Central memory CD8-positive, alpha-beta T cell (primary cell): ENCODE measurements at places on chromosomes 1 and 21.

DNA sequence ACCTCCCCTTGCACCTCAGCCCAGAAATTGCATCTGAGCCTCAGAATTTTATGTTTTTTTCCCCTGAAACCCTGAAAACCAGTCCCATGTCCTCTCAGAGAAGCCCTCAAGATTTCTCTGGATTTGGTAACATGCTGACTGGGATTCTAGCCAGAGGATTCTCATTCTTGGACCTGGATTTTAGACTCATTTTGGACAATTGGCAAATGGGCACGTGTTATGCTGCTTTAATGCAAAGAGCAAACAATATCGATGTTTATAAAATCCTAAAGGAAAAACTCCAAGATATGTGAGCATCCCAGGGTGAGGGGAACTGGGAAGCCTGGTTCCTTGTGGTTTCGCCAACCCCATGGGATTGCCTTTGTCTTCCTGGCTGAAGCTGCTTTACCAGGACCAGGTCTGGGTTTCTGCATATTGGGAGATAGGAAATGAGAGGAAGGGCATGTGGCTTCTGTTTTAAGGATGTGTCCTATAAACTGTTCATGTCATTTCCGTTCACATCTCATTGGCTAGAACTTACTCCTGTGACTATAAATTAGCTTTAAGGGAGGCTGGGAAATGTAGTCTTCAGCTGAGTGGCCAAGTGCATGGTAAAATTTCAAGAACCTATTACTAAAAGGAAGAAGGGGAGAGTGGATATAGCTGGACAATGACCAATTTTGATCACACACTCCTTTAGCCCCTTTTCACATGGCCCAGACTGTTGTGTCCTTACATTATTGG, 27.2 kb upstream of the BCL10 start:
- no peak for DNase-seq

GRCh38 chr1:6864166-6864565, 78.9 kb downstream of the CAMTA1 start:
- no peak for DNase-seq

DNA sequence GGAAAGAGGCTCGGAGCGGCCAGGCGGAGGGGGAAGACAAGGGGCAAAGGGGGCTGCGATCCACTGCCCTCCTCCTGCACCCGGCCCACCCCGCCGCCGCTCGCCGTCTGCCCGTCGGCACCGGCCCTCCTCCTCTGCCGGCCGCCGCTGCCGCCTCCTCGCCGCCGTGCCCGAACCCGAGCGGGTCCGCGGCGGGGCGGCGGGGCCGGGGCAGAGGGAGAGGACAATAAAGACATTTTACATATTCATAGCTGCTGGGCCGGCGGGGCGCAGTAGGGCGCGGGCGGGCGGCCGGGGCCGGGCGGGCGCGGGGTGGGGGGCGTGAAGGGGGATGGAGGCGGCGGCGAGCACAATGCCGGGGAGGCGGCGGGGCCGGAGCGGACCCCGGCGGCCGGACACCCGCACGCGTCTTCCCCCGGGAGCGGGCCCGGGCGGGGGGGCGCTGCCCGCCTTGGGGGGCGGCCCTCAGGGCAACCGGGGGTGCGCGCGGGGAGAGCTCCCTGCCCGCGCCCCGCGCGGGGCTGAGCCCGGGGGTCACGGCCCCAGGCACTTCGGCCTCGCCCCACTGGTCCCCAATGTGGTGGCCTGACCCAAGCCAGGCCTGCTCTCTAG, 546 bp downstream of the POU2F1 start:
- DNase-seq, result no peak

GRCh38 chr1:239212811-239213220, 173.6 kb upstream of the CHRM3 start:
- DNase-seq, result no peak

GRCh38 chr1:28535180-28535579, 17.7 kb upstream of the TRNAU1AP start:
- DNase-seq, result no peak

- DNase-seq, result no peak
Observed at GRCh38 chr1:3114846-3115245, 45.8 kb downstream of the PRDM16 start.

- no peak for DNase-seq
Observed at GRCh38 chr1:234768569-234769283, 158.7 kb upstream of the IRF2BP2 start.

GRCh38 chr1:94425821-94426484, 7.8 kb downstream of the ABCD3 start:
- no peak for DNase-seq

- DNase-seq, result no peak
Observed at GRCh38 chr1:244209955-244210354, 158.9 kb downstream of the ZBTB18 start.

DNA sequence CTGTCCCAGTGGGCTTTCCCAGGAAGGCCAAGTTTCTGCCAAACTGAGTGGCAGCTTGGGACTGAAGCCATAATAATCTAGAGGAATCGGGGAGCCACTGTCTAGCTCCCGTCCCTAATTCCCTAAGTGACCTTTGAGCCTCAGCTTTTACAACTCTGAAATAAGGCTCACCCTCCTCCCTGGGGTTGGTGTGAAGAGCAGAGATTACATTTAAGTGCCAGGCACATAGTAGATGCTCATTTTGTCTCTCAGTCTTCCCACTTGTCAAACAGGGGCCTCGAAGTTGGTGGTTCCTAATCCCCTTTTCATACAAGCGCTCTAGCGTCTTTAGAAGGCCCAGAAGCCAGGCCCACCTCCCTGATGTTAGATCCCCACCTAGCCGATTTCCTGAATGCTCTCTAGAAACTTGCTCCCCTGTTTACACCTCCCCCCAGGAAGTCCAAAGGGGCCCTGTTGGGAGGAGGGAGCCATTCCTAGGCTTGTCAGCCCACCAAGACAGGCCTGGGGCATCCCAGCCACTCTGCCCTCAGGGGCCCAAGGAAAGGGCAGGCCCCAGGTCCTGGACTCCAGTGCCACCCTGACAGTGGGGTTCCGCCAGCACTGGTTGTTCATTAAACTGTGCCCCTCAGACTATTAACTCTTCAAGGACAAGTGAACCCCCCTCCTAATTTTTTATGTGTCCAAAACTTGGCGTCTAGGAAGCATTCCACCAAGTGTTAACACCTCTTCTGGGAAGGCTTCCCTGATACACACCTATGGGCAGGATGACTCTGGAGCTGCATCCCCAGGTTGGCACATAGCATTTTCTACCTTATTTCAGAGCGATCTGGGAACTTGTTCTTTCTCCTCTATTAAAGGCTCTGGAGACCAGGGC, 49.3 kb upstream of the ECE1 start:
- no peak for DNase-seq

- DNase-seq, result no peak
Observed at GRCh38 chr1:233364026-233364425, 36.5 kb downstream of the MAP3K21 start.

DNA sequence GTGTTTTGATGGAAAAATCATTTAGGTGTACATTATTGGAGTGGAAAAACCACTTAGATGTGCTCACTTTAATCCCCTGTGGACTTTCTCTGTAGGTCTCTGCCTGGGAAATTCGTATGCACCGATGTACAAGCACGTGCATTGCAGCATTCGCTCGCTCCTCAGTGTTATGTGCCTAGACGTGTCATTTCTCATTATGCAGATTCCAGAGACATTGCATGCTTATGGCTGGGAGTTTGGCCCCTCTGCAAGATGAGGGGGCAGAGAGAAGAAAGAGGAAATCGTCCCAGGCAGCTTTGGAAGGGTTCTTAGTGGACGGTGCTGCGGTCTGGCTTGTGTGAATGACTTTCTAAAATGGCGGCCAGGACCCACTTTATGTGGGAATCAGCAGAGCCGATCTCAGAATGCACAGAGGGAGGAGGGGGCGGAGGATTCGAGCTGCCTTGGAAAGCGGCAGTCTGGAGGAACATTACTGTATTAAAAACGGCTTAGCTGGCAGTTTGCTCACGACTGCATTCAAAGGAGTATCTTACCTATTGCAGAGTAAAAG, 2.3 kb downstream of the SPEN start:
- no peak for DNase-seq

DNA sequence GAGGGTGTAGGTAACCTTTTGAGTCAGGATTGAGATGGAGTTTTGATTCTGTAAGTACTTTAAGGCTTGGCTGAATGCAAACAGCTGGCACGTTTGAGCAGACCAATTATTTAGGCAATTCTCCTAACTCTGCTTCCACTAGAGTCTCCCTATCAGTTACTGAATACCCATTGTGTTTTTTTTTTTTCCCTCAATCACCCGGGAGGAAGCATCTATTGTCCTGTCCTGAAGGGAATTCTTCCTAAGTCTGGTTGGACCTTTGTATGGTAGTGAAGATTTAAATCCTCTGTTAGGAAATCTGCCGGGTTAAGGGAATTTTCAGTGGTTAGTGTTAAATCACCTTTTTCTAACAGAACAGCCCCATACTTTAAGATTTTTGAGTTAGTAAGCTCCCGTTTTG, 571.2 kb upstream of the USP24 start:
- DNase-seq, result no peak

DNA sequence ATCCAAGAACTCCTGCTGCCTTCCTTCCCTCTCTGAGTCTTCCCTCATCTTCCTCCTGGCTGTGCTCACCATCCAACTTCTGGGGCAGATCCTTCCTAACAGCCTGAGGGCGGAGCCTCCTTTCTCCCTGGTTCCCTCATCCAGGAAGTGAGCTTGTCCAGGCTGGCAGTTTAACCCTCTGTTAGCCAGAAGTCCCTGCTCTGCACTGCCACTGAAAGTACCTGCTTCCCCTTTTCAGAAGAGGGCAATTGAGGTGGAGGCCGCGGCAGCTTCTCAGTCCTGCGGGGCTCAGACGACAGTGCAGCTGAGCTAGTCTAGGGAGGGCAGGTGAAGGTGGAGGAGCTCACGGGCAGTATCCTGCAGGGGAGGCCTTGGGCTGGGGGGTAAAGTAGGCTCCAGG, 149.1 kb downstream of the FCRL5 start:
- no peak for DNase-seq

DNA sequence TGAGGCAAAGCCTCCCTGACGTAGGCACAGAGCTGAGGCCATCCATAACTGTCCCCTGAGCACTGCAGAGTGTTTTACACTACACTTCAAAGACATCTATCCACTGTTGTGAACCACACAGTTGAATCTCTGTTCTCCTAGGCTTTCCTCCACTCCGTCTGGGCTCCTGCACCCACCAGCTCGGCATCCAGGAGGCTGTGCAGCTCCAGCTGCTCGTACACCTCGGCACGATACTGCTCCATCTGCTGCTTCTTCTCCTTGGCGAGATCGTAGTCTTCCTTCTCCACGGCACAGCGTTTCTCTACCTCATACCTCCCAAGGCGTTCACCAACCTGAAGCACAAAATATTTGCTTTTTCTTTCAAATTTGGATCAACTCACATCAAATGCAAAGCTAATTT, 18.2 kb downstream of the CEP104 start:
- DNase-seq, result no peak

DNA sequence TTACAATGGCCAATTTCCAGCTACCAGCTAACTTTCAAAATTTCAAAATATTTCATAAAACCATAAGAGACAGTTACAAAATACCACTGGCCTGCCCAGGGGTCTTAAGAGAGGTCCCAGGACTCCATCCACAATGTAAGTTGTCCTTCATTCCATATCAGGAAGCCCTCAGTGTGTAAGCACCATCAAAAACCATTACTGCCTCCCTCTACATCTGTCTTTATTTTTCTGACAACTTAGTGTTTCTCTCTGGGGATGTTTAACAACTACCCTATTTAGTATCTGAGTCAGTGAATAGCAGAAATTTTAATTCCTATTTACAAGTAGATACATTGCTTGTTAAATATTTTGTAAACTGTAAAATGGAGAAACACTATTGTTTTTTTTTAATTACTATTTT, 339.3 kb upstream of the ADAMTS5 start:
- DNase-seq, result no peak

- DNase-seq, result peak; percentile 64
Observed at GRCh38 chr1:108646648-108647269, 14.1 kb downstream of the HENMT1 start.

GRCh38 chr1:198775606-198776005, 136.8 kb downstream of the PTPRC start:
- DNase-seq, result no peak

GRCh38 chr1:66265796-66266195, 268.2 kb upstream of the SGIP1 start:
- no peak for DNase-seq

DNA sequence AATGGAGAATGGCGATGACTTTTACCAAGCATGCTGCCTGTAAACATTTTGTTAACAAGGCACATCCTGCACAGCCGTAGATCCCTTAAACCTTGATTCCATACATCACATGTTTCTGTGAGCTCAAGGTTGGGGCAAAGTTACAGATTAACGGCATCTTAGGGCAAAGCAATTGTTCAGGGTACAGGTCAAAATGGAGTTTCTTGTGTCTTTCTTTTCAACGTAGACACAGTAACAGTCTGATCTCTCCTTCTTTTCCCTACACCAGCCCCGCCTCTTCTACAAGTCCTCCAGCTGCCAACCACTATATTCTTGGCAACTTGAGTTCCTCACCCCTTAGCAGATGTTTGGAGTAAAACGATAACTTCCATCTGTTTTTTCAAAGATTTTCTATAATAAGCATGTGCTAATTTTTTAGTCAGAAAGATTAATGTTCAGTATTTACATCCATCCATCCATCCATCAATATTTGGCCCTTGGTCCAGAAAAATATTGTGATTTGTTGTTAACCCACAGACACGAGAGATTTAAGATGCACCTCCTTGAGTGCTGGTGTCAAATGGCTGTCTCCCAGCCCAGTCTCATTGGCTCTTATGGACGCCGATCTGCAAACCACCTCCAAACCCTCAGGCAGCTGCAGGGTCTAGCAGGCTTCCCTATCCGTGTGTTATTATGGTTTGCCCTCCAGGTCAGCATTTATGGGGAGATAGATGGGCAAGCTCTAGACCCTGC, 3.8 kb downstream of the DNALI1 start:
- no peak for DNase-seq

- no peak for DNase-seq
Observed at GRCh38 chr1:1073743-1074587, at the start of gene RNF223. TSS of gene RNF223 (minus strand) at chr1:1074306. CDS start at chr1:1072566, 1,740 bp downstream.

DNA sequence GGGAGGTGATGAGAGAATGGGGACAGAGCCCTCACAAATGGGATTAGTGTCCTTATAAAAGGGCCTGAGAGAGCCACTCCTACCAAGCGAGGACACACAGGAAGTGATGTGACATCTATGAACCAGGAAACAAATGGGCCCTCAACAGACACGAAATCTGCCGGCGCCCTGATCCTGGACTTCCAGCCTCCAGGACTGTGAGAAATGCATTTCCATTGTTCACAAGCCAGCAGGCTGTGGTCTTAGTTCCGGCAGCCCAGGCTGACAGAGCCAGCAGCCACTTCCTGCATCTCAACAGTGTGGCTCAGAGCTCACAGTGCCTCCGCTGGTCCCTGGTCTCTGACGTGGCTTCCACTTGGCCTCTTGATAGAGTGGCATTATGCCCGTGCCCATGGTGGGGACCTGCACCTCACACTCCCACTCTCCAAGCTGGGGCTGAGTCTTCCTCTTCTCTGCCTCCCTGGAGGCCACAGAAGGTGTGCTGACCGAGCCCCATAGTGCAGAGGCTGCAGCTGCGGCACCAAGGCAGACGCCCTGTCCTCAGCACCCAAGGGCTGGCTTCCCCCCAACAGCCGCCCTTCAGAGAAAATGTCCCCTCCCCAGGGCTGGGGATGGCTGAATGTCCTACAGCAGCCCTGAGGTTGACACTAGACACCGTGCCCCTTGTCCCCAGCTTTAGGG, 44.9 kb downstream of the ACOT7 start:
- peak; percentile 49 for DNase-seq

- DNase-seq, result no peak
Observed at GRCh38 chr1:80217377-80217986, 1211.0 kb upstream of the ADGRL4 start.

GRCh38 chr1:78375996-78376395, 114.8 kb upstream of the PTGFR start:
- DNase-seq, result no peak
